ENCODE measurements at places on chromosomes 6 and 20. TPM values are rescaled to one million over a fixed set of nuclear protein-coding genes. Genes with fewer than 3 reads are reported as not detected.

- H3K4me3 ChIP-seq = no peak overlapping the region
- H3K36me3 ChIP-seq = no peaks in the 10 kb centered on the region
- no peak for DNase-seq
- no peaks in the 10 kb centered on the region for H3K4me1 ChIP-seq
- H3K27ac ChIP-seq = no peak overlapping the region
Observed at GRCh38 chr6:54071821-54072340, 39.4 kb upstream of the MLIP start.

DNA sequence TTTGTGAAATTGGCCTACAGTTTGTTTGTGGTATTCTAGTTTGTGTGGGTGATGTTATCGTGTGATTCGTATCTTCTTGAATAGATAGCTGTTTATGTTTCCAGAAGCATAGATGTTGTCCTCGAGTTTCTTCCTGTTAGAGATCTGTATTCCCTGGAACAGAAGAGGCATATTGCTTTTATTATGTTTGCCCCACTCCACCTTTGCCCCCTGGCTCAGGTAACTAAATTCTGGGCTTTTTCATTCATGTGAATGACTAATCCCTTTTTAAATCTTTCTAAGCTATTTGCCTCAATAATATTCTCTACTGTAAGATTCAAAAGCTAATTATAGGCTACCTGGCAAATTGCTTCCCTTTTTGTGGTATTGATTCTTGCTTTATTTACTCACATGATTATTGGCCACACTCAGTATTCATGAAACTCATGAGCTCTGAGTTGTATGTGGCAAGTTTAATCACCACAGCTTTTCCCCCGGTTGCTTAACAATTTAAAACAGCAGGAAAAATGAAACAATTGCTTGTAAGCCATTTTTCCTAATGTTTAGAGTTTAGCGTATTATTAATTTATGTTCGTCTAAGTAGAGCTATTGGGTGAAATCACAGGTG lies 12.6 kb downstream of the RNF217 start:
- peaks cover 3% of the 10 kb centered on the region for H3K4me1 ChIP-seq
- H3K27me3 ChIP-seq = no peaks in the 10 kb centered on the region
- H3K36me3 ChIP-seq = no peaks in the 10 kb centered on the region
- DNase-seq = no peak

HLA-DQB2 gene
- polyA plus RNA-seq = not detected

DNA sequence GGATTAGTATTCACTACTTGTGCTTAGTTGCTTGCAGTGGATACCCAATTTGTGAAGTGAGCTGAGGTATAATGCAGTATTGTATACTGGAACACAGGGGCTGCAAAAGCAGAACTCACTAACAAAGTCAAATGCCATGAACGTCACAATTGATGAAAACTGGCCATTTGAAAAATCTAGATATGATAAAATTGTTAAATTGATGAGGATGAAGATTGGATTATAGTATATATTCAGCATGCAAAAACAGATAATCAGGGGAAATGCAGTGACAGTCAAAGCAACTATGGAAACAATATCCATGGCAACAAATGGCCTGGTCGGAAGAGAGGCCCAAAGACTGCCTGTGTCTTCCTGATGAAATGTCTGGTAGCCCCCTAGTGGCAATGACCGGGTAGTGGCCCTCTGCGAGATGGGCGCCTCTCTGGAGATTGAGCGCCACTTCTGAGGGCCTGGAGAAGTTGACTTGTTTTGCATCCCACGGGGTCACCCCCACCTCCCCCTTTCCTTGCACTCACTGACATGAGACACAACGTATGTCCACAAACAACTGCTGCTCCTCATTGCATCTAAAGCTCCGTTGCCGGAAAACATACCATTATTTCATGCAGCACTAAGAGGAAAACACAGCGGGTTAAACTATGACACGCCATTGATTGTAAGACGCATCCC lies 43.6 kb downstream of the C6orf15 start:
- no peak overlapping the region for H3K27ac ChIP-seq
- peak; percentile 85 for DNase-seq
- no peaks in the 10 kb centered on the region for H3K27me3 ChIP-seq
- H3K4me1 ChIP-seq = peaks cover 10% of the 10 kb centered on the region
- no peaks in the 10 kb centered on the region for H3K36me3 ChIP-seq

Data from adrenal gland (tissue), 19 donors.